ENCODE measurements at places on chromosomes 11 and 22.

GRCh38 chr11:33178443-33179180, 17.3 kb upstream of the CSTF3 start:
- DNase-seq = no peak

GRCh38 chr22:46110215-46110614, 40.1 kb upstream of the PPARA start:
- DNase-seq = no peak

GRCh38 chr22:19079691-19080090, 42.5 kb downstream of the DGCR2 start:
- no peak for DNase-seq

GRCh38 chr11:32081129-32081641, 9.7 kb upstream of the RCN1 start:
- no peak for DNase-seq

- DNase-seq = no peak
Measured at GRCh38 chr11:115718106-115718505, 213.9 kb upstream of the CADM1 start.

GRCh38 chr22:19942157-19943081, 801 bp upstream of the TXNRD2 start:
- peak; percentile 83 for DNase-seq

DNA sequence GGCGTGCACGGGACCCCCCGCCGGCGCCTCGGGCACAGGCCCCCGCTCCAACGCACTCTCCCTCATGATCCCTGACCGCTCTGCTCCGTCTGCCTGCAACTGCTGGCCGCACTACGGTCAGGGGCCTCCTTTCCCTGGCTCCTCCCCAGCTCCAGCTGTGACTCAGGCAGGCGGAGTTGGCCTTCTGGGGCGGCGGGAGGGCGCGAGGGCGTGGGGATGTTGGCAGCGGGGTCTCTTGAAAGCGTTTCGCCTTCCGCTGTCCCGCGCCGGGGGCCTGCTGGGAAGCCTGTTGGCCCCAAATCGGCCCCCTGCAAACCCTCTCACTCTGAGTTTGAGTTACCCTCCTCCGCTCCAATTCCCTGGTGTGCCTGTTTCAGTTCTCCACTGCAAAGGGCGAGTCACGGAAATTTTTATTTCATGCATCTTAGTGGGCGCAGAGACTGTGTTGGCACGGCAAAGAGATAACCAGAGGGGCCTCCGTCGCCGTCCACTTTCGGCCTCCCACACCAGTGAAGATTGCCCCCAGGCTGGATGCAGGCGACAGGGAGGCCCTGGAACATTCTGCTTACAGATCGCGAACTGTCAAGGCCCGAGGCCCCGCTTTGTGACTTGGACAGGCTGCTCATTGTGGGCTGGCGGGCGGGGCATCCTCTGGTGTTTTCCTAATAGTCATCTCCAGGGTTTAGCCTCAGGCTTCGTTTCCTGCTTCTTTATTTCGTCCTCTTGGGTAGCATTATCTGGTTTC, at the start of gene CAVIN3:
TSS of gene CAVIN3 (minus strand) at position 91 of the 745 bp plus-strand sequence. CDS start at position 66, 25 bp downstream.
- DNase-seq = peak; percentile 92

- no peak for DNase-seq
Measured at GRCh38 chr22:50739279-50739691, 1.3 kb downstream of the ACR start.

GRCh38 chr11:34250732-34251588, 106.8 kb downstream of the ABTB2 start:
- DNase-seq = peak; percentile 65

- DNase-seq = no peak
Measured at GRCh38 chr11:66864172-66864901, 7.5 kb downstream of the LRFN4 start.

All from adipocyte (in vitro differentiated cells).